Activated CD4-positive, alpha-beta T cell treated with anti-CD3 and anti-CD28 coated beads for 1 hour (primary cell): ENCODE measurements at places on chromosomes 16 and 17.

- DNase-seq: no peak
These were observed 106.8 kb downstream of the BRIP1 start for GRCh38 chr17:61756561-61756960.

DNA sequence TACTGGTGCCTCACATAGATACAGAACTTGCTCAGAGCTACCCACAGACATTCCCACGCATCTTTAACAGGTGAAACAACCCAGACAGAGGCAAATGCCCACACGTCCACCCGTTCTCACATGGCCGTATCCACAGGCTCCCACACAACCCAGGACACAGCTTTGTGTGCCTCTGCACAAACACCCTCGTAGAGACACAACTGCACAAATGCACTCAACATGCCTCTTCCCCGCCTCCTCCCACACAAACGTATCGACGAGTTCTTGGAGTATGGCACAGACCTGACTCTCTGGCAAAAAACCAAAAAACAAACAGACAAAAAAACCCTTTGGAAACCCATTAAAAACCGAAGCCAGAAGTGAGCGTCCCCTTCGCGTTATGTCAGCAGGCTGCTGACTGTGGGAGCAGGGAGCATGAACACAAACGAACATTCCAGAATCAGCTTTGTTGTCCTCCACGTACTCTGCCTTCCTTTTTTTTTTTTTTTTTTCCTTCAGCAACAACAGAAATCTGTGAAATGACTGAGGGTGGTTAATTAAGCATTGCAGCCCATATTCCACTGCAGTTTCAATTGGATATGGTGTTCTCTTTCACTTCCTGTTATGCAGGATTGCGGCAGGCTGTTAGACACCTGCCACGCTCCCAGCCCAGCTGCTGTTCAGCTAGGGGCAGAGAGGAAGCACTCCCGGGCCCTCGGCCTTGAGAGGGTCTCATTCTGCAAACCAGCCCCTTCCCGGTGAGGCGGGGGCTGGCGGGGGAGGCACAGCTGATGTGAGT lies 313.7 kb downstream of the MAF start:
- no peak for DNase-seq

DNA sequence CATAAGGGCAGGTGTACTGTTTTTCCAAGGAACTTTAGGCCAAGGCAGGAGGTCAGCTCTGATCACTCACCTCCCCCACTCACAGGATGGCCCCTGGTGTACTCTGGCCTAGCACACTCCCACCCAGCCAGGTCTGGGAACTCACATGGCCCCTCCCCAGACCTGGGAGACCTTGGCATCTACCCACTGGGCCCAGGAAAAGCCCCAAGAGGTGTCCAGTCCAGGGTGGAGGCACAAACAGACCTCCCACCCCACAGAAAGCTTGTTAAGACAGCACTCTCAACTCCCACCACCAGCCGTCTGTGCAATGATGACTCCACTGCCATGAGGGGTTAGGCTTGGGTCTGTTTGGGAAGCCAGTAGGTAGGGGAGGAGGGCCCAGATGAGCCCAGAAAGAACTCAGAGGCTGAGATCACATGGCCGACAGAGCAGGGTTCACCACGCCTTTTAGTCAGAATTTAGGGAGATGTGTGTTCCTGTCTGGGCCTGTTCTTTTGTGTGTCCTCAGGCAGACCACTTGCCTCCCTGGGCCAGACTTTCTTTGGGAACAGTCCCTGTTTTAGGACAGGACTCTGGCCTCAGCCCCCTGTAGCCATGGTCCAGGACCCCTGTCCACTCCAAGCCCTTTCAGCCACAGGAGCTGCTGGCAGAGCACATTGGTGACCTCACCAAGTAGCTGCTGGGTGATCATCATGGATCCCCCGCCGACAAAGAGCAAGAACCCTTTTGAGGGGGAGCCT lies 12.1 kb upstream of the CBFB start:
- no peak for DNase-seq

- no peak for DNase-seq
These were observed 11.5 kb downstream of the KCNJ16 start for GRCh38 chr17:70086516-70086915.

DNA sequence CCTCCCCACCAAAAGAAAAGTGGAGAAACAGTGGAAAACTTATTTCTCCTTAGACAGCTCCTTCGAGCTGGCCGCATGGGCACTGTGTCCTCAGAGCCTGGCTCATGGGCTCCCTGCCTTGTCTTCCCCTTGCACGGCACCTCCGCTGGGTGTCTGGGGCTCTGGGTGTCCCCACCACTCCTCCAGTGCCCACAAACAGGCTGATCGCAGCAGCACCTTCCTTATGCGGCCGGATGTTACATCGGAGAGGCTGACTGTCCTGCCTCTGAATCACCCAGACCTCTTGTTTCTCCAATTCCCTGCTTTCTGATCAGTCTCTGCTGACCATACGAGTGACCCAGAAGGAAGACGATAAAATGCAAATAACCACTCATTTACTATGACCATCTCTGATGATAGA lies 121.7 kb downstream of the SLC39A11 start:
- DNase-seq: no peak

DNA sequence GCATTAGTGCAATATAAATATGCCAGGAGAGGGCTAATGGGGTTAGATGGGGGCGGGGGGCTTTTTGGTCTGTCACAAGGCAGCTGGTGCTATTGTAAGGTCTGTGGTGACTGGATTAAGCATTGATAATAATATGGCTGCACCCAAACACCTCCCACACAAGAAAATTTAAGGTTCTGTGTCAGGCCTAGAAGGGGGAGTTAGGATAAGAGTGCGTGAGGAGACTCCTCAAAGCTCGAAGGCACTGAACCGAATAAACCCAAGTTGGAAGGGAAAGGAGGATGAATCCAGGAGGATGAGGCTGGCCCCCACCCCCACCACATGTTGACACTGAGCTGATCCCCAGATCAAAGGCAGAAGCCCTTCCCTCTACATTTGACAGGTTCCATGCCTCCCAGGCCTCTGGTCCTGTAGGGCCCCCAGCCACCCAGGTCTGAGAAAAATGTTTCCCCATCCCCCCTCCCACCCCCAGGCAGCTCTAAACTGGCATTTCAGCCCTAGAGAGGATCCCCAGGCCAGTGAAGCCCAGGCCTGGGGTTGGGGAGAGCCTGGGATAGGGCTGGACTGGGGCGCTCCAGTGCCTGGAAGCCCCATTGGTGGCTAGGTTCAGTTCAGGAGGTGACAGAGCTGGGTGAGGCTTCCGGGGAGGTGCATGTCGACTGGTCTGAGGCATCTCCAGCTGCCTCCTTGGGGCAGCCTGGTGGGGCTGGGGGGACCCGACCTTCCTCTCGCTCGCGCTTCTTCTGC lies 1.7 kb downstream of the HOXB1 start:
- DNase-seq: no peak

GRCh38 chr17:48814504-48814903 lies 2.5 kb downstream of the TTLL6 start:
- peak; percentile 35 for DNase-seq

DNA sequence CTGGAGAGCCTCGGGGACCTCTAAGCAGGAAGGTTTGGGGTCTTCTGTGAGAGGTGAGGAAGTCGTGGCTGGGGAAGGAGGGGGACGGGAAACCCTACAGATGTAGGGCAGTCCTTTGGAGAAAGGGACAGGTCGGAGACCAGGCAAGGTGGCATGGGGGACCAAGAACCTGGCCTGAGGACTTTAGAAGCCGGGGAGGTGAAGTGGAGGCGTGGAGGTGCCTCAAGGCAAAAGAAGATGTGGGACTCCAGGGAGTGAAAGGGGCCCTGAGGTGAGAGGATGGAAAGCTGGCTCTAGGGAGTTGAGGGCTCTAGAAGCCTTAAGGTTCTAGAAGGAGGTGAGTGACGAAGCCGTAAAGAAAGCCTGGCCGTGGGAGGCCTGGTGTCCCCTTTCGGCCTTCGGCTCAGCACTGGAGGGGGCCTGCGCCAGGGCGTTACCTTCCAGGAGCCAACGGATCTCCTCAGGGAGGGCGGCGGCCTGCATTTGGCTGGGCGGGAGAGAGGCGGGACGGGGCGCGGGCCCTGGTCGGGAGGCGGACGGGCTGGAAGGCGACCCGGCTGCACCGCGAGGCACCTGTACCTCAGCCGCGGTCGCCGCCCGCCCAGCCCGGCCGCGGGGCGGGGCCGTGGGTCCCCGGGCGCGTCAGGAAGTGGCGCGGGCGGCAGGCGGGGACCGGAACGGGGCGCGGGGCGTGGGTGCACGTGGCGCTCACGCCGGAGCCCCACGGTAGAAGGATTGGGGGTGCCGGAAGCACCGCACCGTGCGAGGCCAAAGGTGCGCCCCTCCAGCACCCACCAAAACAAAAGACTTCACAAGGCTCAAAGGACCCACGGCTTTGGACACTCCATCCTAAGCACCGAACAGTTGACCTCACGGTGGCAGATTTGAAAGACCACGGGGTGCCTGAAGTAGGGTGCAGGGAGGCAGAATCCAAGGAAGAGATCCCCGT lies at the start of gene SKAP1:
SKAP1 (minus strand) TSS at position 577 of the 949 bp plus-strand sequence.
- peak; percentile 52 for DNase-seq

- DNase-seq: no peak
These were observed 162.5 kb downstream of the MAF start for GRCh38 chr16:79437764-79438751.

- DNase-seq: no peak
These were observed 8.8 kb downstream of the CTNS start for GRCh38 chr17:3645310-3645709.

DNA sequence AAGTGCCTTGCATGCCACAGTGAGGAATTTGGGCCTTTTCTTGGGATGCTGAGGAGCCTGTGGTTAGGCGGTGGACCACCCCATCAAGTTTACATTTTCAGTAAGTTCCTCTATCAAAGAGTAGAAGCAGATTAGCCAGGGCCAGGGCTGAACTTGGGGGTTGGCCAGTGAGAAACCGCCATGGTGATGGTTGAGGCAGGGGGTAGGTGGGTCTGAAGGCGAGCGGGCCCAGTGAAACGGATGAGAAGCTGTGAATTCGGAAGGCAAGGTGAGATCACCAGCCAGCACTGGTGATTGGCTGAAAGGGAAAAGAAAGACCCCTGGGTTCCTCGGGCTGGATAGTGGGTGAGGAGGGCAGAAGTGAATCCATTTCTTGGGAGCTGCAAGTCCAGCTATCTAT lies 311.4 kb downstream of the CBLN1 start:
- DNase-seq: no peak

DNA sequence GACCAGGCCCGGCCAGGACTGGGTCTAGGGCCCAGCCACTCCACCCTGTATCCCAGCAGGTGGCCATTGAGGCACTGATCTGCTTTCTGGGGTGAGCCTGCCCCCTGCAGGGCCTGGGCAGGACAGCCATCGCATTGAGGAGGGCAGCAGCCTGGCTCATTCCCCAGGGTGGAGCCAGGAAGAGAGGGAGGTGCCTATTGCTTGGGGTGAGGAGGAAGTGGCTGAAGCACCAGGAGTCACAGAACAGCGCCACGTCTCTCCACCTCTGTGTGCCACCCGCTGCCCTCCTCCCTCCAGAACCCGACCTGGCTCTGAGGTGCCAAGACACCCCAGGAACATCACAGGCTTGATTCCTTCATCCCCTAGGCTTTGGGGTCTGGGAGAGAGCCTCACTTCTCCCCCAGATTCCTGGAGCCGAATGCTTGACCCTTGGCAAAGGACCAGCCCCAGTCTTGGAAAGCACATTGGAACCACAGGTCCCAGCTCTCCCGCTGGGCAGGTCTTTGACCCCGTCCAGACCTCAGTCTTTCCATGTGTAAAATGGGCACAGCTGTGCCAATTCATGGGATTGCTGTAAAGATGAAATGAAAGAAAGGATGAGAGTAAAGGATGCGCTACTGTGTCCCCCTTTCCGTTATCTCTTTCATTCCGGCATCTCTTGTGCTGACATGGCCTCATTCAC lies 7.2 kb upstream of the KRT36 start:
- peak; percentile 15 for DNase-seq

- DNase-seq: peak; percentile 33
These were observed 5.8 kb downstream of the ITGAM start for GRCh38 chr16:31265329-31266245.

DNA sequence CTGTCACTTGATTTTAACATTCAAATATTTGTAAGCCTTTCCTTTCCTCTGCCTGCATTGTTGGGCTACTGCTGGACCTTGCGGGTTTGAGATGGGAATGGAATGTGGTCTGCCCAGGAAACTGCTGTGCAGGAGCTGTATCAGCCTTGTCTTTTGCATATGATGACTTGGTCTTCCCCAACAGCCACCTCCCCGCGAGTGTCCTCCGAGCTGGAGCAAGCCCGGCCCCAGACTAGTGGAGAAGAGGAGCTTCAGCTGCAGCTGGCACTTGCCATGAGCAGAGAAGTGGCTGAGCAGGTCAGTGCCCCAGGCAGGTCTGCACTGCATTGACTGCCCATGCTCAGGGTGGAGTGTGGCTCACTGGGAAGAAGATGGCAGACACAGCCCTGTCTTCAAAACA lies 52.8 kb downstream of the B9D1 start:
- no peak for DNase-seq

DNA sequence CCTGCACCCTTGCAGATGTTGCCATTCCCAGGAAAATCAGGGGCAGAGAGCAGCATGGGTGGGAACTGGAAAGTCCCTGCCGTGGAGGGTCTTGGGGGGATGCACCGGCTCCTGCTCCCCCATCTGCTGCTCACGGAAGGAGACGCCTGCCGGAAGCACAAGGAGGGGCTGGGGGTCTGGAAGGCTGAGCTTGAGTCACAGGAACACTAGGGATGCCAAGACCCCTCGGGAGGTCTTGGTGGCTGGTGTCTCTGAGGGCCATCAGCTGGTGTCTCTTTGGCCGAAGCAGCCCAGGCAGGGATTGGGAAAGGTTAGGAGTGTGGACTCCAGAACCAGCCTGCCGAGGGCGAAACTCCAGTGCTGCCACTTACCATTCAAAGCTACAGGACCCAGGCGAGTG lies 29.4 kb upstream of the GNA13 start:
- DNase-seq: no peak

DNA sequence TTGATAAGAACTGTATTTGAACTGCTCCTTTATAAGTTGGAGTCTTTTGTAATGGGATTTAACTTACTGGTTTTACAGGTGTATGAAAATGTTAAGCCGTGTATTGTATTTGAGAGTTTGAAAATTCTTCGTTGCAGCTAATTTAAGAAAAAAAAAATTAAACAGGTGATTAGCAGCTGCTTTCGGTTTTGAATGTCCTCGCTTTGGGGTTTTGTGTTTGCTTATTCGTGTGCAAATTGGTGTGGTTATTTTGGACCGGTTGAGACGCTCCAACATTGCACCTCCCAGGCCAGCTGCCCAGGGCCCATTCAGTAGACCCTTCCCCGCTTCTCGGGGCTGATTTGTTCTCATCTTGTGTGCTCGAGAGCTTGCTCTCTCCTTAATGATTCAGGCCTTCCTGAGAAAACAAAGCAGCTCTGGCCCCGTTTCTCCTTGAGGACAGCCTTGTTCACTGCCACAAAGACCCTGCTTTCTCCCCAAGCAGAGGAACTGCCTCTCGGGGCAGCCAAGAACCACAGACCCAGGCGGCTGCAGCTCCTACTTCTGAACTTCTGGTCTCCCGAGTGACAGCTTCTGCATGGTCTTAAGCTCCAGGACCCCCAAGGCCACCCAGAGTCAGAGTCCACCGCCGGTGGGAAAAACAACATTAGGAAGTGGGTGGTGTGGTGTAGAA lies 100.5 kb downstream of the MSI2 start:
- DNase-seq: no peak

- no peak for DNase-seq
These were observed 187.6 kb downstream of the RGS9 start for GRCh38 chr17:65324611-65325342.
